WTC11 (cell line): ENCODE measurements at places on chromosomes 5 and 9. TPM values are rescaled to one million over a fixed set of nuclear protein-coding genes. Genes with fewer than 3 reads are reported as not detected.

- H3K36me3 ChIP-seq, result no peaks in the 10 kb centered on the region
- H3K27ac ChIP-seq, result no peak overlapping the region
- DNase-seq, result no peak
- H3K27me3 ChIP-seq, result no peaks in the 10 kb centered on the region
- H3K4me1 ChIP-seq, result peaks cover 30% of the 10 kb centered on the region
These were observed 11.9 kb downstream of the ROPN1L start for GRCh38 chr5:10453545-10453944.

DNA sequence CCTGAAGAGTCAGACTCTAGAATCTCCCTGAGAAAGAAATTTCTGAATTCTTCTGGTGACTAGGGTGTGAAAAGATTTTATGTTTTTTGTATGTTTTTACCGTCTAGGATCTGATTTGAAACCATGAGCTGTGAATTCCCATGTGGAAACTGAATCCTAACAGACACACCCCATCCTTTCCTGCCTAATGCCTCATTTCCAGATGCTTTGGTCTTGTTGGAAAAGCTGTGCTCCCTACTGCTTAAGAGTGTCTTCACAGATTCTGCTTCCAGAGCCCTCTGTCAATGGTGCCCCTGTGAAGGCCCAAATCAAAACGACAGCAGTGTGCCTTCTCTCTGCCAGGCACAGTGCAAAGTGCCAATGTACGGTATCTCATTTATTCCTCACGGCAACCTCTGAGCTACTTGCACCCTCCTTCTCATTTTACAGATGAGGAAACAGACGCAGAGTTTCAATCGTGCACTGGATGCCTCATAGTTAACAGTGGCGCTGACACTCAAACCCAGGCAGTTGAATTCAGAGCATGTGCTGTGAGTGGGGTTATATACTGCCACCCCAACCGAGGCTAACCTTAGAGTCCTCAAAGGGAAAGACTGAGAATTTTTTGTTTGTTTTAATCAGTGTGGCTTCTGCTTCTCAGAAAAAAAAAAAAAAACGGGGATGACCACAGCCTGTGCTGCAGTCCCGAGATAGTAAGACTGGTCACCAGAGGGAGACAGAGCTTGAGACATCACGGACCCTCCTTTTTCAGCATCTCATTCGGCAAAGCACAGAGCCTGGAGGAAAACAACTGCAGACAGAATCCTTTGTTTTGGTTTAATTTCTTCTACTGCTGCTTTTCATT is 188.4 kb downstream of the SNCAIP start:
- no peaks in the 10 kb centered on the region for H3K27me3 ChIP-seq
- H3K4me1 ChIP-seq, result peaks cover 33% of the 10 kb centered on the region
- H3K36me3 ChIP-seq, result no peaks in the 10 kb centered on the region
- no peak overlapping the region for H3K27ac ChIP-seq

DNA sequence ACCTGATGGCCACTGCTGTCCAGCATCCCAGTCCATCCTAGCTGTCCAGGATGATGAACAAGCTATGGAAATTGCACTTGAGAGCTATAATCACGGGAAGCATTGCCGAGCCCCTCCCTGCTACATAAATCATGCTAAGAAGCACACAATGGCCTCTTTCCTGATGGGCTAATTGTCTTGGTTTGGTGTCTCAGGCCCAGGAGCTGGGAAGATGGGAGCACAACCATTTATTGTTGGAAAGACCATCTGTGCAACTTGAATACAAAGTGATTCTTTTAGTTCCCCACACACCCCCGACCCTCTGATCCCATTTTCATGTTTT is 80.4 kb downstream of the RGS3 start:
- no peak overlapping the region for H3K4me3 ChIP-seq
- H3K4me1 ChIP-seq, result peaks cover 16% of the 10 kb centered on the region
- peaks cover 3% of the 10 kb centered on the region; the same call in 1 of the 2 replicates for H3K36me3 ChIP-seq
- no peak overlapping the region for H3K27ac ChIP-seq

- no peak overlapping the region for H3K27ac ChIP-seq
- H3K27me3 ChIP-seq, result no peaks in the 10 kb centered on the region
- no peak overlapping the region for H3K4me3 ChIP-seq
- H3K36me3 ChIP-seq, result peaks cover 14% of the 10 kb centered on the region
- no peak for DNase-seq
These were observed 52.8 kb upstream of the RPL26L1 start for GRCh38 chr5:172906436-172906835.

GRCh38 chr9:71487061-71487460 is 281.3 kb downstream of the CEMIP2 start:
- H3K27ac ChIP-seq, result no peak overlapping the region
- H3K27me3 ChIP-seq, result no peaks in the 10 kb centered on the region
- H3K4me3 ChIP-seq, result no peak overlapping the region
- no peaks in the 10 kb centered on the region for H3K36me3 ChIP-seq
- peak; percentile 15 for DNase-seq

Gene ANKRD18B
- total RNA-seq, result 11.0 to 16.4 TPM (median 13.6 TPM) in 3 replicates

Gene OLFML2A
- total RNA-seq, result 6.7 to 11.6 TPM (median 11.2 TPM) in 3 replicates

GRCh38 chr9:123685489-123686083 is 244.3 kb downstream of the DENND1A start:
- no peaks in the 10 kb centered on the region for H3K27me3 ChIP-seq
- H3K27ac ChIP-seq, result no peak overlapping the region
- H3K4me3 ChIP-seq, result no peak overlapping the region
- H3K4me1 ChIP-seq, result peaks cover 20% of the 10 kb centered on the region
